ENCODE measurements at places on chromosomes 12 and 14.

DNA sequence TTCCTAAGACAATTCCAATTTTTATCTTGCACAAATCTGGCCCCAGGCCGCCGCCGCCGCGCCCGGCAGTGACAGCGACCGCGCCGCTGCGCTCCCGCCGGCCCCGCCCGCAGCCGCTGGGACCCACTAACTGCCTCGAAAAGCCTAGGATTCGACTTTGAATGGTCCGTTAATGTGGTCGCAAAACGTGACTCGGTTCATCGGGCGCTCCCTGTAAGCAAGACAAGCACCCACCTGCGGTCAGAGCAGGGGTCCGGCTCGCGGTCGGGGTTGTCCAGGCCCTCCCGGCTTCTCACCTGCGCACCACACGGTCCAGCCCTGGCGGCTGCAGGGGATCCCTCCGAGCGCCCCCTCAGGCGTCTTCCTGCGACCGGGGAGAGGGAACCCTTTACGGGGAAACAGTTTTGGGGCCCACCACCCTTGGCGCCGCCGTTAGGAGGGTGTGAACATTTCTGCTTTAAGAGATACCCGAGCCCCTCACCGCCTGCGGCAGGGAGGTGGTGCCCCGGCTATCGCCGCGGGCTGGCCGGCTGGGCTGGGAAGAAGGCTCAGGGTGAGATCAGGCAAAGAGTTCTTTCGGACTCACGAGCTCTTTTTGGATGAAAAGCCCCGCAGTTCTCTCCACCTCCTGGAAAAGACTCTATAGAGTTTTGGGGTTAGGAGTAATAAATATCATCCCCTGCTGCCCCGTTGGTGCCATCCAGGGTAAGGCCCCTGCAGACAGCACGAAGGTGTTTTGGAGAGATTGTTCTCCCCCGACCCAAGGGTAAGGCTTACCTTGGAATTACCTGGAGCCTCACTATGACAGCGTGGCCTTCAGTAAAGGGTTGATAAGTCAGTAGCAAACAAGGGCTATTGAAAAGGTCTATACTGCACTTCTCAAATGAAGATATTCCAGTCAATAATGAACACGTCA is 13.6 kb upstream of the FOXJ2 start:
- no peak for DNase-seq

DNA sequence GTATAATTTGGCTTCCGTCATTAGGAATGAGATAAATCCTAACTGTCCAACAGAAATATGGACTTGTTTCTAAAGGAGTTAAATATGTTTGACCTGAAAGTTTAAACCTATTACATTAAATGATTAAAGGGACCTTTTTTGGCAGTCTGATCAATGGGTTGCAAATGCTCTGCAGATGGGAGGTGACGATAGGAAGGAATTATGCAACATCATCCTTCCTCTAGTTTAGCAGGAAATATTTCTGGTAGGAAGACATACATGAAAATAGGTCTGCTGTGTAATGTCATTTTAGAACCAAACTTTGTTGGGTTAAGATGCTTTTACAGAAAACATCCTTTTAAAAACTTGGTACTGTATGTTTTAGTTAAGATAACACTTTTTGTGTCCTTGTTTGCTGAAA is 2.6 kb downstream of the LRRC10 start:
- DNase-seq: no peak

GRCh38 chr12:131511803-131512561 is 198.9 kb upstream of the SFSWAP start:
- no peak for DNase-seq

DNA sequence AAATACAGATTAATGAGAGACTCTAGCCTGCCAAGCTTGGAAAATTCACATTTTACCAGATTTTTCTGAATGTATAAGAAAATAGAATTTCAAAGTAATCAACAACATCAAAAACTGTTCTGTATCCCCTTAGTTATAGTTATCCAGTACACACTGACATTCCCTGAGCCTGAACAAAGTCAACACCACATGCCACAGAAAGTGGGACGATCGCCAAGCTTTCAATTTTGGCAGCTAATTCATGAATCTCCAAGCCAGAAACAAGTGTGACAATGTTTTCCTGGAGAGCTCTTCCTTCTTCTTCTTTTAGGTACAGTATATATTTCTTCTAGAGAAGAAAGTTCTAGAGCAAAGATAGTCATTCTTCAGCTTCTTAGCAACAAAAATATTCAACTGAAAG is 290.2 kb downstream of the PRKD1 start:
- DNase-seq: peak; percentile 51

GRCh38 chr12:76537923-76538322 is 21.6 kb downstream of the OSBPL8 start:
- no peak for DNase-seq

- no peak for DNase-seq
Measured at GRCh38 chr12:89251342-89252271, 100.7 kb downstream of the DUSP6 start.

GRCh38 chr14:33959692-33960151 is 8.8 kb upstream of the EGLN3 start:
- DNase-seq: no peak

GRCh38 chr14:35385042-35385839 is 19.3 kb downstream of the NFKBIA start:
- DNase-seq: peak; percentile 64

DNA sequence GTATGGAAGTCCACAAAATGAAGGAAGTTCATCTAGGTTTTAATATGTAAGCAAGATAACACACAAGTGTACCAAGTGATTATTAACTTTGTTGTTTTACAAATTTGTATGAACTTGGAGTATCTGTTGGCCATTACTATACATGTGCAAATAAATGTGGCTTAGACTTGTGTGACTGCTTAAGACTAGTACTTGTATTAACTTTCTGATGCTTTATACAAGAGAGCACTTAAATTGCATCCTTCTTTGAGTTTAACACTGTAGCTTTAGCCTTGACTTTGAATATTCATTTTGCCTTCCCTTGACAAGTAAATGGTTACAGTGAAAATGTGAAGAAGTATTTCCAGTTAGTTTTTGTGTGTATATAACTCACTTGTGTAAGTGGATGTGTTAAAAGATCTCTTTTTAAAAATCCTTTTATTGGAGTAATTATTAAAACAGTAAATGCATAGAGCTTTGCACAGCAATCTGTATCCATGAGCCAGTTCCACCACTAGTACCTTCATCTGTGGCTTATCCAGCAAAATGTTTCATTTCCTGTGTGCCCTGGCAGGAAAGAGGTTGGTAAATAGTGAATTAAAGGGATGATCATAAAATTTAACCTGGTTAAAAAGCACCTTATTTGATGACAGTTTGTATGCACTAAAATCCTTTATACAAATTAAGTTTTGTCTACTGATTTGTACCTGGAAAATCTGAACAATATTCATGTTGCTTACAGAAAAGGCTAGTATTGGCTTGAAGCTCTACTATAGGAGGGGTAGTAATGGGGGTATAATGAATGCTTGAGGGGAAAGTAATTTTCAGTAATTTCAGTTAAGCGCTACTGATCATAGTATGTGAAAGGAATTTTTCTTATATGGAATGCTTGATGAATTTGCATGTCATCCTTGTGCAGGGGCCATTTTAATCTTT is 8.0 kb downstream of the PNN start:
- DNase-seq: no peak

DNA sequence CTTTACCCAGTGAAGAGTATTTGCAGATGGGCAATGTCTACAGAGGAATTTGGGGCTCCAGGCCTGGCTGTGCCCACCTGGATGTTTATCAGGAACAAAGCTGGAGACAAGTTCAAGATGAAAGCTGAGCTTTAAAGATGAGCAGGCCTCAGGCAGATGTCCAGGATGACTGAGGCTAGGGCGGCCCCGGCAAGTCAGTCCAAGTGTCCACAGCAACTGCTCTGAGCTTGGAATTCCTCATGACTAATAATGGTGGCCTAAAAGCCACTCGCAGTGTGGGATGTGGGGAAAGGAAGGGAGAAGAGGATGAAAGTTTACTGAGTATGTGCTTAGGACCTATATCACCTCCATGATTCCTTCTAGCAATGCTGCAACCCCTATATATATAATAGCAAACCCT is 128.2 kb upstream of the NOS1 start:
- DNase-seq: no peak

DNA sequence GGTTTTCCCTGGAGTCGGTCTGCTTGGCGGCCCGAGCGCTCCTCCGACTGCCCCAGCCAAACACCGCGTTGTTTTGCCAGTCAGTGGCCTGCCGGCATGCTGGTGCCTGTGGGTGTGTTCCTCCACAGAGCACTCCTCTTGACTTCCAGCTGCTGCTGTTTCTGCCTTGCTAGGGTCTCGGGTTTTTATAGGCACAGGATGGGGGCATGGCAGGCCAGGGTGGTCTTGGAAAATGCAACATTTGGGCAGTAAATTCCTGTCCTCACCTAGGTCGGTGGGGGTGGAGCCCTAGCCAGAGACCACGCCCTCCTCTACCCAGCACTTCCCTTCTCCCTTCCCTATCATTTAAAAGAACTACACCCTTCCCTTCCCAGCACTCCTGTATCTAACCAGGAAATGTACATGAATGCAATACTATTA is 34.7 kb upstream of the VASH1 start:
- DNase-seq: no peak

DNA sequence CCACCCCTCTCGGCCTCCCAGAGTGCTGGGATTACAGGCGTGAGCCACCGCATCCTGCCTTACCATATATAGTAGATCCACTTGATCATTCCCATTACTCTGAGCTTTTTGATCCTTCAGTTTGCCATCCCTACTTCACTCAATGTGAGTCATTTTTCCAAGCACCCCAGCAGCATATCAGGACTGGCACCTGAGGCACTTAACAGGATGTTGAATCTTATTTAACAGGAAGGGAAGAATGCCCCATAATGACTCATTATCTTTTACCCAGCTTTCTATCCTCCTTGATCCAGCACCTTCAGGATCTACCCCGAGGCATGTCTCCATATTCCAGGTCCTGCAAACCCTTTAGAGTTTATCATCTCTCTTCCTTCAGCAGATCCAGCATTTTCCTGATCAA is 84.9 kb upstream of the CMKLR1 start:
- DNase-seq: no peak

GRCh38 chr12:27966870-27967269 is 5.7 kb downstream of the PTHLH start:
- no peak for DNase-seq

DNA sequence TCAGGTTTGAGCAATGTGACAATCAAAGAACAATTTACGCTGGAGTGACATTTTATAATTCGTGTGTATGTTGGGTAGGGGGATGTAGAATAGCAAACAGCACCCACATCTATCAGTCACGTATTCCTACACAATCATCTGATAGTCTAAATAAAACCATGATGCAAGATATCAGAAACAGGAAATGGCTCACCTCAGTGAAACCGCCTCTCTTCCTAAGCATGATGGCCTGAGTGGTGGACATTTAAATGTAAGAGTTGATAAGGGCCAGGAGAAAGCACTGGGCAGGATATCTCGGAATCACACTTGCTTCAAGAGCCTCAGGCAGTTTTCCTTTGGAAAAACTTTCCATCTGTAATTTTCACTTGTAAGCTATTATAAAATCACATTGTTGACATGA is 128.2 kb downstream of the GRIP1 start:
- DNase-seq: no peak

GRCh38 chr14:55609681-55610080 is 29.7 kb downstream of the KTN1 start:
- no peak for DNase-seq

GRCh38 chr12:12017135-12017581 is 53.6 kb upstream of the BCL2L14 start:
- no peak for DNase-seq

- DNase-seq: no peak
Measured at GRCh38 chr14:73686901-73687300, 27.3 kb downstream of the PNMA1 start.

DNA sequence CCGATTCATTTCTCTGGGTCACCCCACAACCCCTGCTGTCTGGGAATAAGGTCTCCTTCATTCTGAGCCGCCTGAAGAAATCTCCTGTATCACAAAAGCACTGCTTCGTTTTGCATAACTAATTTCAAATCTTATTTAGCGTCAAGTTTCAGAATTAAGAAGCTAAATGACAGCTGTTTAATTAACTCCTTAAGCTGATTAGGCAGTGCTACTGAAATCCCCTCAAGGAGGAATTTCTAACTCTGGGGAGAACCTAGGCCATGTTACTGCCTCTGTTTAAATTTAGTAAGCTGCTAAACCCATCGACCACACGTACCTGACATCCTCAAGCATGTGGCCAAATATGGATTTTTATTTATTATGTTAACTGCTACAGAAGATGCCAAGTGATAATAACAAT is 373.6 kb downstream of the GLT1D1 start:
- no peak for DNase-seq

DNA sequence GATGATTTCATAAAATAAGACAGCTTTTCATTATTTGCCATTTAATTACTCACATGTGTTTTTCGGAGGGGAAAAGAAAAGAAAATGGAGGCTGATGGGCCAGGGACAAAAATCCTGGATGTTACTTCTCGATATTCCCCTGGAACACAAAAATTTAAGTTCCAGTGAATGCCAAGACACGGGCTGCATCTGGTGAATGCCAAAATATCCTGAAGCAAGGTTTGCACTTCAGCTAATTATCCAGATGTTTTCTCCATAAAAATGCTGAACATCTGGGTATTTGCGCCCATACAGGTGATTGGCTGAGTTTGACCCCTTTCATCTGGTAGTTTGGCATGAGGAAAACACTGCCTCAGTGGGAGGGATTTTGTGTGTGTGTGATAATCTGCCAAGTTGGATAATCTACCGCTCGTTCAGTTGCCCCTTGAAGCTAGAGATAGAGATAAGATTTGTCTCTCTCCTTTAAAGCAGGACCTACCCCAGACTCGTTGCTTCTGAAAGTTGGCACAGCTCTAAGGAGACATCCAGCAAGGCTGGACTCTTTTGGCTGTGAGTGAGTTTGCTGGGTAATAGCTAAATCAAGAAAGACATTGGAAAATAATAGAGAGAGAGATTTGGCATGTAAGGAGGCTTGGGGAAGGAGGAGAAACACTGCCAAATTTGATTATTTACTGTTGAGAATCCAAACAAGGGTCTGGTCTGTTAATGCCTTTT is 390.0 kb downstream of the EGLN3 start:
- DNase-seq: peak; percentile 61

DNA sequence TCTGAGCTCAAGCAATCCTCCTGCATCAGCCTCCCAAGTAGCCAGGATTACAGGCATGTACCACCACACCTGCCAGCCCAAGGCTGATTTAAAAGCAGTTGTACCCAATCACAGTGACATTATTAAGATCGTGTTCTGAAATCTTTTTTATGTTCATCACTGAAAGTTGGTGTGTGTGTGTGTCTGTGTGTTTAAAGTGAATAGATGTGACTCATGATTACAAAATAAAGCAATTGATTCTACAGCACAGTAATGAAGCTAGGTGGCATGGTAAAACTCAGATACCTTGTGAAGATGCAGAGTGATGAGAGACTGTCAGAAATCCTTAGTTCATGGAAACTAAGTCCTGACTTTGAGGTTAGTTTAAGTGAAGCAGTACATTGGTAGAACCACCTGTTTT is 74.2 kb upstream of the ATP2B1 start:
- no peak for DNase-seq

DNA sequence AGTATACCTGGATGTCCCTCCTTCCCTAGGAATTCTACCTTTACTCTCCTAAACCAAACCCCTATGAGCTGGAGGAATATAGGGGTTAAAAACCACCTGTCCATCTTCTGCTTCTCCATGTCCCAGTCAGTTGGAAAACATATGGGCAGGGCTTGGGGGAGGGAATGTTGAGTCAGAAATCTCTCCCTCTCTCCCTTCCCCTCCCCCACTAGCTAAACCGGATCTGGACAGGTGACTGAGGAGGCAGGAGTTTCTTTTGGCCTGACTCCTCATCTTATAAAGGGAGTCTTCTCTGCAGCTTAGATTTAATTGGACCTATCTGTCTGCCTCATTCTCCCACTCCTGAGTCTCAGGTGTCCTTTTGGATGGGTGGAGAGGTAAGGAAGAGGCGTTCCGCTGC is 6.1 kb downstream of the ERBB3 start:
- DNase-seq: no peak

- no peak for DNase-seq
Measured at GRCh38 chr12:12721814-12722434, 4.8 kb downstream of the CDKN1B start.
